ENCODE measurements at places on chromosomes 1 and 21.

DNA sequence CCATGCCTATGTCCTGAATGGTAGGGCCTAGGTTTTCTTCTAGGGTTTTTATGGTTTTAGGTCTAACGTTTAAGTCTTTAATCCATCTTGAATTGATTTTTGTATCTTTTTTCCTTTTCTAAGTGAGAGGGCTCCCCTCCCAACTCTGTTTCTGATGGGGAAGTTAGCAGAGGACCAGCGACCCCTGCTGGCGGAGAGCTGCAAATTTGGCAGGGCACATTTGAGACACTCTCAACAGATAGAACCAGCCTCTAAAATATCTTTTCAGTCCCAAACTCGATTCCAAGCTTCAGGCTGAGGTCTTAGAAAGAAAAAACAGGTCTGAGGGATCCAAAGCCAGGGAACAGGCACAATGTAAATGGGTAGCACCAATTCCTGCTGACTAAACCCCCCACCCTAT, 32.5 kb downstream of the LRRC3 start:
- no peak for DNase-seq

- no peak for DNase-seq
Measured at GRCh38 chr1:115647507-115647906, 5.7 kb downstream of the VANGL1 start.

GRCh38 chr1:245045087-245045881, 109.5 kb upstream of the KIF26B start:
- peak; percentile 4 for DNase-seq

GRCh38 chr1:238944028-238944427, 442.3 kb upstream of the CHRM3 start:
- DNase-seq = no peak

DNA sequence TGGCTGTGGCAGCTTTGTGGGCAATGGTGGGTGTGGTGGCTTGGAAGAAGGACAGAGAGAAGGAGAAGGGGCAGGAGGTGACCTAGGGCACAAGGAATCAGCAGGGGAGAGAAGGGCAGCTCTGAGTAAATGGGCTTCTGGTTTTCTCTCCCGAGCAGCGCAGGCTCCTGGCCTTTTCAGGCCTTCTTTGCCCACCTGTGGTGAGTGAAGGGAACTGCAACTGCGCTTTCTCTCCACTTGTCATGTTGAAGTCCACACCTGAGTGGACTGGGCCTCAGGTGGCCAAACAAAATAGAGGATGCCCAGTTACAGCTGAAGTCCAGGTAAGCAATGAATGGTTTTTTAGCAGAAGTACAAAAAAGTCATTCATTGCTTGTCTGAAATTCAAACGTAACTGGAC, 29.4 kb upstream of the KCNA10 start:
- DNase-seq = peak; percentile 78

GRCh38 chr1:8682573-8682972, 134.9 kb downstream of the RERE start:
- DNase-seq = no peak

- DNase-seq = peak; percentile 33
Measured at GRCh38 chr1:170927955-170928840, 7.1 kb upstream of the MROH9 start.

- DNase-seq = no peak
Measured at GRCh38 chr1:172646653-172647052, 12.2 kb upstream of the FASLG start.

GRCh38 chr1:64865105-64865757, 101.1 kb downstream of the JAK1 start:
- DNase-seq = no peak

DNA sequence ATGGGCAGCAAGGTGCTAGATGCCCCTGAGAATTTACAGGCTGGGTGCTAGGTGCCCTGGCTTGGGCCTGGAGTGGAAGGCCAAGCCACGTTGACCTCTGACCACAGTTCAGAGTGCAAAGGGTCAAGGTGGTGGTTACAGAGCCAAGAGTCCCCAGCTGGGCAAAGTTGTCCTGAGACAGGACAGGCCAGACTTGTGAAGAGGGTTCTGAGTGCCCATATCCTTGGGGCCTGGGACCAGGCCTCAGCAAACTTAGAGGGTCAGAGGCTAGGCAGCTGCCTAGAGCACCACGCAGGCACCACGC, 18.9 kb upstream of the SELENON start:
- DNase-seq = no peak

DNA sequence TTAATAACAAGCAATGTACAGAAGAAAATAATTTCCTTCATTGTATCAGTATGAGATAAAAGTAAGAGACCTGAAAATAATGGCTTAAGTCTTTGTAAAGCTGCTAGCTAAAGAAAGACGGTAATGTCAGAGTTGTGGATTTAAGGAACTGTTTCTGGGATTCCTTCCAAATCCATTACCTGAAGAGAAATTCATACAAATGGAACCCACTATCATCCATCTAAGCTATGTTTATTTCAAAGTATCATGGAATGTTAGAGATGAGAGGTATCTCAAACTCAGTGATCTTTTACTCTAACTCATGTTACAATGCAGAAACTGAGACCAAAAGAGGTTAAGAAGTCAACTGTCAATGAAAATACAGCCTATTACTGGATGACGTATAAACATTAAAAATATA, 197.7 kb downstream of the DENND1B start:
- DNase-seq = no peak

- DNase-seq = no peak
Measured at GRCh38 chr1:165371588-165372225, 15.2 kb upstream of the LMX1A start.

- no peak for DNase-seq
Measured at GRCh38 chr1:95504321-95504720, 270.3 kb downstream of the RWDD3 start.

GRCh38 chr1:221468546-221468945, 273.3 kb downstream of the DUSP10 start:
- no peak for DNase-seq

GRCh38 chr1:94265011-94265422, 27.6 kb upstream of the ARHGAP29 start:
- no peak for DNase-seq

DNA sequence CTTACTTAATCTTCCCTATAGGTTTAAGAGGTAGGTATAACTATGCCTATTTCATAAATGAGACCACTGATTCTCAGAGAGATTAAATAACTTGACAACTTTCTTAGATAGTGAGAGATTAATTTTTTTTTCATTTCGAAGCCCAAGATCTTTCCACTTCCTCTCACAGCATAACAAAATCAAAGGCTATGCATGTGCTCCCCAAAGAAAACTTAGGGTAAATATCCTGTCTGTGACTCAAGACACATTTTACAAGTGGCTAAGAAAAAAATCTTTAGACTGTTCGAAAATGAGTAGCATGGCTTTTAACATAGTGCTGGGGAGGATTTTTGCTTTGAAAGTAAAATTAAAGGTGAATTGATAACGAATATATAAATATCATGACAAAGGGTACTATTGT, 8.2 kb upstream of the C1orf141 start:
- DNase-seq = no peak

- no peak for DNase-seq
Measured at GRCh38 chr1:157798211-157798610, 21.3 kb upstream of the FCRL2 start.

- DNase-seq = no peak
Measured at GRCh38 chr21:45014747-45015468, 59.5 kb upstream of the ADARB1 start.

DNA sequence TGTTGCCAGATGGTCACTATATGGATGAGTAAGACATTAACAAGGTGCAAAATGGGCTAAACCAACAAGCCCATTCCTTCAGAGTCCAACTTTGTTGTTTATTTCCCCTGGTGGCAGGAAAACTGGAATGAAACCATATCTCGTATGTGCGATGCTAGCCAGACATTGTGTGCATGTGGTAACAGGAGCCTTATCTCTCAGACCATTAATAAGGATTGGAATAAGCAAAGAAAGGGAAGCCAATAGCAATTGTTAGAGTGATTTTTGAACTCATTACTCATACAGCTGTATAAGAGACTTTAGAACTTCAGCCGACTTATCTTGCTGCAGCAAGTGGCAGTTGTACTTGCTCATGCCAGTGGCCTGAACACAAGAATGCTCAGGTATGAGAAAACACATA, 30.0 kb upstream of the HMCN1 start:
- no peak for DNase-seq

DNA sequence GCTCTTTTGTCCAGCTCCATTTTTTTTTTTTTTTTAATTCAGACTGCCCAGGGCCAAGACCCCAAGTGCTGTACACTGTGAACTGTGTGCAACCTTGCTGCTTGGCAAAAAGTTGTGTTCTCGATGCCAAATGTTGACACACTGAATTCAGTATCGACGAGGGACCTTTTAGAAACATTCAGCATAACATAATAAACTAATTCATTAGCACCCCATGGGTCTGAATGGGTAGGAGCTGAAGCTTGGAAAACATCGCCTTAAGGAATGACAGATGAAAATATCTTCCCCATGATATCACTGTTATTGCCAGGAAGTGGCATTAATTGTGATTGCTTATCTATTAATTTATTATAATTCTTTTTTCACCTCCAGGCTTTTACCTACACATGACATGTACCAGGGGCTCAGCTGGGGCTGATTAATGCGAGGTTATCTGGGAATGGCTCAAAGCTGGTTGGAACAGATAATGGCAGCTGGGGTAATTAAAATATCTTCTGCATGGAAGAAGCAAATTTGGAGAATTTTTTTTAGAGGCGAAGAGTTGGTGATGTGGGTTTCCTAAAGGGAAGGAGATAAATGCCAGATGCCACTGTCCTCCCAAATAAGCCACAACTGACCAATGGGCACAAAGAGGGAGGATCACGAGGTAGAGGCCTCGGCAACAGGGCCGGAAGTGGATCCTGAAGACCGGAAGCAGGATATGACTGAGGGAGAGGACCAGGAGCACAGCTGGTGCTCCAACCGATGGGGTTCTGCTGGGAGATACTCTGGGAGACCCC, 169.3 kb downstream of the GRIK3 start:
- DNase-seq = no peak

- no peak for DNase-seq
Measured at GRCh38 chr1:81409780-81410274, 390.9 kb upstream of the ADGRL2 start.

DNA sequence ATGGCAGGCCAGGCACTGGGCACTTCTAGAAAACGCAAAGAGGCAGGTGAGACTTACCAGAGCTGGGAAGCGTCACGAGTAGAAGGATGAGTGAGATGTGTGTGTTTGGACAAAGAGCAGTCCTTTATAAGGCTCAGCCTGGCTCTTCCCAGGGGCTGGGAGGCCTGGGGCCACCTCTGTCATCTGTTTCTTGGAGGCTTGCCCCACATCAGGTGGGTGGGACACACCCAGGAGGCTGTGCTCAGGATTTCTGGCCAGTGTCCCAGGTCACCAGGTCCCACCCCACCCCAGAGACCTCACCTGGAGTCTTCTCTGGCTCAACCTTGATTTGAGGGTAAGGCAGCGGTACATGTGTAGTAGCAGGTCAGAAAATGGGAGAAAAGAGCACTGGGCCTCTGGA, at the start of gene S100A7:
Gene S100A7, minus strand, starts transcription at position 101 of the 400 bp plus-strand sequence. CDS start 1,638 bp downstream, outside the sequence.
- no peak for DNase-seq

DNA sequence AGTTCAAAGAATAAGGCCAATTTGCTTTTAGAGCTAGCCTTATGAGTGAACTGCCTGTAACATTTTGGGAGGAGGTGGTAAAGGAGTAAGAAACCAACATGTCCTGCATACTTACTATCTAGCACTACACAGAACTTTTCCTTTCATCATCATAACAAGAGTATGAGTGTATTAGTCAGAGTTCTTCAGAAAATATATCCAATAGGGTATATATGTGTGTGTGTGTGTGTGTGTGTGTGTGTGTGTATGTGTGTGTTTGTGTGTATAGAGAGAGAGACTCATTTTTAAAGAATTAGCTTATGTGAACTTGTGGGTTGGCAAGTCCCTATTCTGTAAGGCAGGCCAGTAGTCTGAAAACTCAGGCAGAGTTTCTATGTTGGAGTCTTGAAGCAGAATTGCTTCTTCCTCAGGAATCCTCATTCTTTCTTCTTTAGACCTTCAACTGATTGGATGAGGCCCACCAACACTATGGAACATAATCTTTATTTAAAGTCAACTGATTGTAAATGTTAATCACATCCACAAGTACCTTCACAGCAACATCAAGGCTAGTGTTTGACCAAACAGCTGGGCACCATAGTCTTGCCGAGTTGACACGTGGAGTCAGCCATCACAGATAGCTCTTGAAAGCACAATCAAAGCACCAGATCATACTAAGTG, 121.9 kb downstream of the CYYR1 start:
- DNase-seq = no peak

DNA sequence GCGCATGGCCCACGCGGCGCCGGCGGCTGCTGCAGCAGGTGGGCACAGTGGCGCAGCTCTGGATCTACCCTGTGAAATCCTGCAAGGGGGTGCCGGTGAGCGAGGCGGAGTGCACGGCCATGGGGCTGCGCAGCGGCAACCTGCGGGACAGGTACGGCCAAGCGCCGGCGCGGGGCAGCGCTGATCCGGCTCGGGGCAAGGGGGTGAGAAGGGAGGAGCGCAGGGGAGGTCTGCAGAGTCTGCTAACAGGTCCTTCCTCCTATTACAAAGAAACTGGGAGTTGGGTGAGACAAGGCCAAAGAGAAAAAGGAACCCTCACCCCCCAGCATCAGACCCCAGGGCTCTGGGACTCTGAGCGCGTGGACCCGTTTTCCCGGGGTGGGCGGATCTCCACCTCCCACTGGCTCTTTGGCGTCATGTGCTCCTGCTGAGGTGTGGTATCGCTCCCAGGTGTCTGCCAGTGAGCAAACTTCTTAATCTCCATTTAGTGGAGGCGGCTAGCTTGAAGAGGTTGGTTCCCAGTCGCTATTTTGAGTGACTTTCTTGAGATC, 431 bp downstream of the MTARC1 start:
- DNase-seq = peak; percentile 82

DNA sequence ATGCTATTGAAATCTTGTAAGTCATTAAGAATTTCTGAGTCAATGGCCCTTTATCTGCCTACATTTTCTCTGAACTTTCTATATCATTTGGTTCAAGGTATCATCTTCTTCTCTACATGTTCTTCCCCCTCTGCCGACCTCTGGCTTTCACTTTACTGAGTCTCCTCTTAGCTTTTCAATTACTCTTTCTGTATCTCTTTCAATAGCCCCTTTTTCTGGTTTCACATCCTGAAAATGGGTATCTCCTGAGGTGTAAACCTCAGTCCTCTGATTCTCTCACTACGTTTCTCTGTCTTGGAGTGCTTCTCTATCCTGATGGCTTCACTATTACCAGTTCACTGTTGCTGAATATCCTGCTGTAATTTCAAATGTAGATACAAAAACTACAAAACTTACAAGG, 98.9 kb downstream of the LYST start:
- DNase-seq = no peak

GRCh38 chr1:101706366-101706765, 290.4 kb downstream of the OLFM3 start:
- DNase-seq = no peak

GRCh38 chr1:247322849-247323586, 8.6 kb downstream of the ZNF496 start:
- DNase-seq = no peak

DNA sequence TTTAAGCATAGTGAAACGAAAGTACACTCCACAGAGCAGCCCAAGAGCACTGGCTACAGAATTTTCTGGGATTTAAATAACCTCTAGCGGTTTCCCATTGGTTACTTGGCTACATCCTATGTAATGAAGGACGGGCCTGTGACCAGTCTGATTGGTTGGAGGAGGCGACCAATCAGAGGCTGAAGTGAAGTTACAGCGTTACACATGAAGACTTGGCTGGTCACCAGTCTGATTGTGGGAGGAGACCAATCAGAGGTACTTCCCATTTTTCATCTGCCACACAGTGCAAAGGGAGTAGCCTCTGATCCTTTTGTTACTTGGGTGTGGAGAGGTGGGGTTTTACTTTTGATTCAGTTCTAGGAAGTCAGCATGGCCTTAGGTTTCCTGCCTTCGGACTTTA, 142.7 kb upstream of the SERTAD4 start:
- no peak for DNase-seq

All from NCI-H526 (cell line).